ENCODE measurements at places on chromosomes 3 and 15. TPM values are rescaled to one million over a fixed set of nuclear protein-coding genes. Genes with fewer than 3 reads are reported as not detected.

Gene OIP5
- 13.0 TPM for total RNA-seq

Gene APOD
- total RNA-seq: 0.59 TPM

Gene FOXB1
- 2.0 TPM for total RNA-seq

Gene TRH
- not detected for total RNA-seq

Gene ANKUB1
- total RNA-seq: not detected

Gene MST1R
- 0.39 TPM for total RNA-seq

Gene ZNF501
- total RNA-seq: 1.5 TPM

Gene SEC61A1
- total RNA-seq: 149 TPM

Gene ALDH1A3
- total RNA-seq: not detected

Gene PAQR5
- total RNA-seq: 0.10 TPM

Gene FSIP1
- total RNA-seq: 0.68 TPM

Gene ADAMTS9
- total RNA-seq: not detected

DNA sequence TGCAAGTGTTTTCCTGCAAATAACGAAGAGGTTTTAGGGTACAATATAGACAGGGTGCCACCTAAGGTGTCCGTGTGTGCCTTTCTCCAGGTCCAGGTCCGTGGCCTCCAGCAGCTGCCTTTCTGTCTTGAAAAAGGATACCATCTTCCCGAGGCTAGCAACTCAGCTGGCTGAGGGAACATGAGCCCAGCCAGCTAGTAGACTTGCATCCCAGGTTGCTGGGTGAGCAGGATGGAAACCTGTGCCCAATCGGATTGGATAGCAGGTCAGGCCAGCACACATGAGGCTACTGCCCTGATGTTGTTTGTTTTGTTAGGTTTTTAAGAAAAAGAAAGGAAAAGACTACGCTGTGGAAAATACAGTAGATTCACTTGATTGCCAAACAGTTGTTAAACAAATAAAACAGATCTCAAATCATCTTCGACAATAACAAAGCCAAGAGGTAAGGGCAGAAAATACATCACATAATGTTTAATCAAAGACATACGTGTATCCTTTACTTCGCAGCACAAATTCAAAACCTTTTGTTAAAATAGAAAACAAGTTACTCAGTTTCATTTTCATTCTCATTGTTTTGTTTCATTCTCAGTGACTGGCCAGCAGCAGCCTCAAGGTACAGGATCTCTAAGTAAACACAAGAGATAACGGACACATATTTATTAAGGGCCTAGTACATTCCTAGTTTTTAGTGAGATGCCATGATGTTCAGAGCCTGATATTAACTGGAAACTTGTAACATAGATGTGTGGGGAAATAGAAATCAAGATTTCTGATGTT is 661.2 kb upstream of the NR2F2 start:
- peaks cover 9% of the 10 kb centered on the region for H3K4me1 ChIP-seq
- H3K36me3 ChIP-seq: no peaks in the 10 kb centered on the region
- no peaks in the 10 kb centered on the region for H3K27me3 ChIP-seq
- DNase-seq: no peak
- H3K27ac ChIP-seq: no peak overlapping the region
- no peak overlapping the region for H3K4me3 ChIP-seq

DNA sequence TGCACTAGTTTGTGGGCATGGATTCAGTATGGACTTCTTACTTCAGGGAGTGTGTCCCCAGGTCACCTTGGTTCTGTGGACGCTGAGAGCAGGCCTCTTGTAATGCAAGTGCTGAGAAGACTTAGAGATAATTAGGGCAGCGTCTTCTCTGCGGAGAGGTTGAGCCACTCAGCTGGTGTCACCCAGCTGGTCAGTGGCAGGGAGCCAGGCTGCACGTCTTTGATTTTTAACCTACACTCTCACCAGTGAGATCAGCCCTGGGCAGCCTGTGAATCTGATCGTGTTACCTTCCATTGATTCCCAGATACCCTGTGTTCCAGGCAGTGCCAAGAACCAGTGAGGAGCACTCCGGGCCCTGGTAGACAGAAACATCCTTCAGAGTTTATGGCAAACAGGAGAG is 92.6 kb downstream of the SLCO3A1 start:
- no peaks in the 10 kb centered on the region for H3K36me3 ChIP-seq
- no peak for DNase-seq
- H3K4me1 ChIP-seq: peaks cover 60% of the 10 kb centered on the region
- H3K4me3 ChIP-seq: no peak overlapping the region
- no peaks in the 10 kb centered on the region for H3K27me3 ChIP-seq
- no peak overlapping the region for H3K27ac ChIP-seq

- H3K27ac ChIP-seq: no peak overlapping the region
- no peaks in the 10 kb centered on the region for H3K27me3 ChIP-seq
- no peak overlapping the region for H3K4me3 ChIP-seq
- DNase-seq: no peak
- H3K36me3 ChIP-seq: peaks cover 1% of the 10 kb centered on the region
Measured at GRCh38 chr15:44340410-44340809, 51.9 kb downstream of the GOLM2 start.

DNA sequence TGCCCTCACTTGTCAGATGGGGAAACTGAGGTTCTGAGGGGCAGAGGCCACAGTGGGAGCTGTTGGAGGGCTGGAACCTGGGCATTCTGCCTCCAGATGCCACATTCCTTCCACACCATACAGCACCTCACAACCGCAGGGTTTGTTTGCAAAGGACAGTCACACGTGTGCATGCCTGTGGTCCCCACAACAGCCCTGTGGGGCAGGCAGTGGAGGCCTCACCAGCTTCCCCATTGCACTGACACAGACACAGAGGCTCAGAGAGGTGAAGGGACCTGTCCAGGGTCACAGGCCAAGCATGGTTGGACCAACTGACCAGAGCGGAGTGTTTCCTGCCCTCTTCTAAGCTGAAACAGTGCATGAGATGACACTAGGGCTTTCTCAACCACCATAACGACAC is 75.2 kb upstream of the SEC13 start:
- peaks cover 33% of the 10 kb centered on the region for H3K4me1 ChIP-seq
- H3K27me3 ChIP-seq: no peaks in the 10 kb centered on the region
- H3K27ac ChIP-seq: no peak overlapping the region
- no peaks in the 10 kb centered on the region for H3K36me3 ChIP-seq
- no peak for DNase-seq

DNA sequence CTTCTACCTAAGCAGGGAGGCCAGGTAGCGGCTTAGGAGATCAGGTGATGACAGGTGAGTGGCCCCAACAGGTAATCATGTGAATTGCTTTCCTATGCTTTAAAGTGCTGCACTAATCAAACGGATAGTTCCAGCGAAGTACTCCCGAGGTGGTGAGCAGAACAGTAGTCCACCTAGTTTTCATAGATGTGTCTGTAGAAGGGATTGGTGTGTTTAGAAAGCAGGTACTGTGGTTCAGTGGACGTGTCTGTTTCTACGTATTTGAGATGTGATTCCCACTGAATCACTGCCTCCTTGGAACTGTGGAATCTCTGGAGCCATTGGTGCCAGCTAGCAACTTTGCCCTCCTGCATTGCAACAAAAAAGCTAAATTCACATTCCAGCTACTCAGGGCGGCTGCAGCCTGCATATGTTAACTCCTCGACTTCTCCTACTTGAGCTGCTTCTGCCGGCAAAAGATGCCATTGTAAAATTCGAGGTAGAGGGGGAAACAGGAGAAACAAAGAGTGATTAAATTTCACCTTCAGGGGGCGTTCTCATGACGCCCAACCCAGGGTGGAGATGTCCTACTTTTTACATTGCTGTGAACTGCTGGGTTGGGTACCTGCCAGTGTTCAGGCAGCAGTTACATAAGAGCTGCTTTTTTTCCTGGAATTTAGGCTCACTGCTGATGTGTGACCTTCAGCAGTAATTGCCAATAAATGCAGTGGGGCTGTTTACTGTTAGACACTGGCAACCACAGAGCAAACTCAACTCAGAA is 227.3 kb downstream of the ITPR1 start:
- H3K4me3 ChIP-seq: no peak overlapping the region
- H3K27ac ChIP-seq: no peak overlapping the region
- no peaks in the 10 kb centered on the region for H3K27me3 ChIP-seq

- peak; percentile 20 for DNase-seq
- H3K27me3 ChIP-seq: no peaks in the 10 kb centered on the region
- H3K4me1 ChIP-seq: no peaks in the 10 kb centered on the region
- no peaks in the 10 kb centered on the region for H3K36me3 ChIP-seq
Measured at GRCh38 chr3:146577662-146578061, 27.5 kb downstream of the PLSCR5 start.

DNA sequence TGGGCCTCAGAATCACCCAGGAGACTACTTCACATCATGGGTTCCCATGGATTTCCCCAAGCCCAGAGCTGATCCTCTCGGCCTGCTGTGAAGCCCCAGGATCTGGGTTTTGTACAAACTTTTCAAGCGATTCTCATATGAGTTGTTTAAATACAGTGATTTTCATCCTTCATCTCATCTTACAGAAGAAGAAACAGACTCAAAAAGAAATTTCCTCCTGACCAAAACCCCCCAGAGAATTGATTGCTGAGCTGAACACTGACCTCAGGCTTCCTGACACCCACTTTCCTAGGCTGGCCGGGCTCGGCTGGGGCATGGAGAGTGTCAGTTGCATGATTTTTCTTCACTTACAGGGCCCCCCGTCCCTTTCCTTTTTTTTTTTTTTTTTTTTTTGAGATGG is 60.3 kb downstream of the BDH1 start:
- DNase-seq: no peak
- peaks cover 2% of the 10 kb centered on the region for H3K27me3 ChIP-seq
- H3K27ac ChIP-seq: no peak overlapping the region
- no peaks in the 10 kb centered on the region for H3K4me1 ChIP-seq
- H3K36me3 ChIP-seq: no peaks in the 10 kb centered on the region

DNA sequence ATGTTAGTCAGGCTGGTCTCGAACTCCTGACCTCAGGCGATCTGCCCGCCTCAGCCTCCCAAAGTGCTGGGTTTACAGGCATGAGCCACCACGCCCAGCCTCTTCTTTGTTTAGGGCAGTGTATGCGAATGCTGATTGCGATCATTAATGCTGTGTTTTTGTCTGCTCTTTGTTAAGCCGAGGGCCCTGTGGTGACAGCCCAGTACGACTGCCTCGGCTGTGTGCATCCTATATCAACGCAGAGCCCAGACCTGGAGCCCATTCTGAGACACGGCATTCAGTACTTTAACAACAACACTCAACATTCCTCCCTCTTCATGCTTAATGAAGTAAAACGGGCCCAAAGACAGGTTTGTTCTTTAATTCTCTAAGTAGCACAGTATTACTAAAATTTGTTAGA is 7.8 kb downstream of the KNG1 start:
- no peak overlapping the region for H3K4me3 ChIP-seq
- no peaks in the 10 kb centered on the region for H3K4me1 ChIP-seq
- H3K27ac ChIP-seq: no peak overlapping the region
- no peaks in the 10 kb centered on the region for H3K27me3 ChIP-seq
- H3K36me3 ChIP-seq: no peaks in the 10 kb centered on the region

GRCh38 chr15:80480909-80481308 is 76.7 kb downstream of the ARNT2 start:
- no peak overlapping the region for H3K4me3 ChIP-seq
- no peak for DNase-seq
- no peaks in the 10 kb centered on the region for H3K27me3 ChIP-seq
- H3K4me1 ChIP-seq: no peaks in the 10 kb centered on the region

DNA sequence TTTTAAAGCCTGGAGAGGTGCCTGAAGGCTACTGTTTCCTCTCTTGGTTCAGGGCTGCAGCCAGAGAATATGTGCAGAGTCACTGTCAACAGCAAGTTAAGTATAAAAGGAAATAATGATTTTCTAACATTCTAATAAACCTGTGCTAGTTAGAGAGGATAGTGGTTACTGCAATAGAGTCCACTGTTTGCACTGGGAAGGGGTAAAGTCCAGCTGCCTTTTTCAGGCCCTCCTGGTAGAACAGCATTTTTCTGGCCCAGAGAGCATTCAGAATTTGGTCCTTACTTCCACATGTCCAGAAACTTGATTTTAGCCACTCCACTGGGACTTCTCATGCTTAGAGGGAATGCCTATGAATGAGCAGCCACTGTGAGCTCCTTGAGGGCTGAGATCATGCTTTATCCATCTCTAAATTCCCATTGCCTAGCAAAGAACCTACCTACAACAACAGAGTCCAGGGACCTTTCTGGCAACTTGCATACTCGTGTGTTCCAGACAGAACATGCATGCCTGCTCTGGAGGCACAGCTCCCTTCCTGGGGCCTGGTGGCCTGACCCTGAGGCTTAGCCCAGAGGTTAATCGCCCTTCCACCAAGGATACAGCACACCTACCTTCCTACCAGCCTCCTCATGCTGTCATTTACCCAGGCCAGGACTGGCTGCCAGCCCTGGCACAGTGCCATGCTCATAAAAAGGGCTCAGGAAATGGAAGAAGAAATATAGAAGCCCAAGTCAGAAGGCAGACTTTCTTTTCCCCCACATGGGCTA is 50.3 kb upstream of the ATP13A3 start:
- no peak overlapping the region for H3K27ac ChIP-seq
- no peak overlapping the region for H3K4me3 ChIP-seq
- H3K36me3 ChIP-seq: peaks cover 9% of the 10 kb centered on the region
- H3K27me3 ChIP-seq: peaks cover 3% of the 10 kb centered on the region
- no peak for DNase-seq

DNA sequence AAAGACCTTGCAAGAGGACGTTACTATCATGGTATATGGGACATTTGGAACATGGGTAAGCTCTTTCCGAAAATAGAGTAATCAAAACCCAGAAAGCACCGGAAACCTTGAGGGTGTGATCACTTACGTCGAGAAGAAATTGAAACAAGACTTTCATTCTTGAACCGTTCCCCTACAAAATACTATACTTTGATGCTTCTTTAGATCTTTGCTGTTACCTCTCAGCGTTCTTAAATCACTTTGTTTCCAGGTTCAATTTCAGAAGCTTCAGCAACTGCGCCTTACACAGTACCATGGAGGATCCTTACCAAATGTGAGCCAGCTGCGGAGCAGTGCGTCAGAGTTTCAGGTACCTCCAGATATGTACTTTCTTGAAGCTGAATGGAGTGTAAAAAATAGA is 10.1 kb downstream of the CRTC3 start:
- H3K4me3 ChIP-seq: peak overlapping the region; percentile 86
- H3K4me1 ChIP-seq: peaks cover 71% of the 10 kb centered on the region
- peak overlapping the region; percentile 99 for H3K27ac ChIP-seq
- H3K27me3 ChIP-seq: no peaks in the 10 kb centered on the region

DNA sequence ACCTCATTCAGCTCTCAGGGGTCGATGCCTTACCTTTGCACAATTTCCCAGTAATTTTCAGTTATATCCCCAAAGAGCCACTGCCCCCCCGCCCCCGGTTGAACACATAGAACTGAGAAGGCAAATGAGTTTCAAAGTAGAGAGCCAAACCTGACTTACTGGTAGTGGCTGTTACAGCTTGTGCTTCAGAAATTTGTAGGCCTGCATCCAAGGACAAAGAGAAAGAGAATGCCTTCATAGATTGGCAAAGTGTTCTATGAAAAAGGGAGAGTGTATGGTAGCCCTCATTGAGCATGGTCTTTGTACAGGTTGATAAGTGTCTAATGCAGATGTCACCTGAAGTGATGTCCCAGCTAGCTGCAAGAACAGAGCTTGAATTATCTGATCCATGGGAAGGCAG is 13.9 kb downstream of the SEMA6D start:
- no peaks in the 10 kb centered on the region for H3K27me3 ChIP-seq
- H3K36me3 ChIP-seq: no peaks in the 10 kb centered on the region
- no peak overlapping the region for H3K4me3 ChIP-seq
- H3K4me1 ChIP-seq: no peaks in the 10 kb centered on the region
- no peak overlapping the region for H3K27ac ChIP-seq
- no peak for DNase-seq

GRCh38 chr3:37730825-37731224 is 130.9 kb upstream of the CTDSPL start:
- no peak overlapping the region for H3K4me3 ChIP-seq
- no peak for DNase-seq
- H3K36me3 ChIP-seq: no peaks in the 10 kb centered on the region
- no peak overlapping the region for H3K27ac ChIP-seq
- no peaks in the 10 kb centered on the region for H3K4me1 ChIP-seq
- peaks cover 5% of the 10 kb centered on the region for H3K27me3 ChIP-seq
